EL (cell line): ENCODE measurements at places on chromosomes 6 and 20.

GRCh38 chr6:169776379-169776778, 25.0 kb downstream of the ERMARD start:
- DNase-seq: no peak

GRCh38 chr20:52457826-52458225, 266.2 kb upstream of the ZFP64 start:
- DNase-seq: no peak

DNA sequence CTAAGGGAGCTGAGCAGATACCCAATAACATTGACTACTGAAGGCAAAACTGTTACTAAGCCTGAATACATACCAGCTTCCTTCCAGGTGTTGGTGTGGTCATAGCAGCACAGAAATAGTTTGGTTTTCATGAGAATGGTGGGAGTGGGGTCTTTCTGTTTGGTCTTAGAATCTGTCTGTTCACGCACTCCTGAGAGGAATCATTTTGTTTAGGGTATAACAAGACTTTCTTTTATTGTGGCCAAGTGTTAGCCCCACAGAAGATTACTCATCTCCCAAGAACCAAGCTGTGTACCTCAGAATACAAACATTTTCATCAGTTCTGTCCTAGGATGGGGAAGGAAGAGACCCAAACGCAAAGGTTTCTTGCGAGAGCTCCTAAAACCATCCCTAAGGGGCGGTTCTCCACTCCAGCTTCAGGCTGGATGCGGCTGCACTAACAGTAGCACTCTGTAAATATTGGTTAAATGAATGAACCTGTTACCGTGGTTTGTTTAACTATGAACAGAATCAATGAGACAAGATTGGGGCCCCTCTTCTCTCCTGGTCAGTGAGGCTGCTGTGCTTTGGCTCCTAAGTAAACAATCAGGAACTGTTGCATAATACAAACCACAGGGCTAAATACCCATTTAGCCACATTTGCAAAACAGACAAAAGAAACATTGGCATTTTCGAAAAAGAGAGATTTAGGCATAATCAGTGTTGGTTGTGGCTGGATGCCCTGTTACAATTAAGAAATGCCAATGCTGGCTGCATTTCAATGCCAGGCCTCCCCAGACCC, 44.9 kb downstream of the SNAP25 start:
- DNase-seq: no peak

- no peak for DNase-seq
Observed at GRCh38 chr6:123171341-123172115, 175.5 kb downstream of the CLVS2 start.

GRCh38 chr20:10423735-10424134, 10.3 kb downstream of the MKKS start:
- DNase-seq: no peak

GRCh38 chr20:5039255-5039657, 37.9 kb upstream of the SLC23A2 start:
- DNase-seq: no peak

DNA sequence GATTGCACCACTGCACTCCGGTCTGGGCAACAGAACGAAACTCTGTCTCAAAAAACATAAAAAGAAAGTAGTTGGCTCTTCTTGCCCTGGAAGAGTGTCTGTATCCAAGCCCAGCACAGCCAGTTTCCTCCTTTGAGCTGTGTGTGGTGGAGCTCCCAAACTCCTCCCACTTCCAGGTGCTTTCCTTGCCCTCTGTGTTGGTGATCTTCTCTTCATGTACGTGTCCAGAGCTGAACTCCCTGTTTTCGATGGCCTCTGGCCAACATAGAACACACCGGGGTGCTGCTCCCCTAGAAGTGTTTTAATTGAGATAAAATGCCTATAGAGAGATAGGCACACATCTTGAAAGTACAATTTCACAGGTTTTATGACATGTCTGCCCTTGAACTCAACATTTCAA, 16.7 kb upstream of the SGK2 start:
- no peak for DNase-seq

DNA sequence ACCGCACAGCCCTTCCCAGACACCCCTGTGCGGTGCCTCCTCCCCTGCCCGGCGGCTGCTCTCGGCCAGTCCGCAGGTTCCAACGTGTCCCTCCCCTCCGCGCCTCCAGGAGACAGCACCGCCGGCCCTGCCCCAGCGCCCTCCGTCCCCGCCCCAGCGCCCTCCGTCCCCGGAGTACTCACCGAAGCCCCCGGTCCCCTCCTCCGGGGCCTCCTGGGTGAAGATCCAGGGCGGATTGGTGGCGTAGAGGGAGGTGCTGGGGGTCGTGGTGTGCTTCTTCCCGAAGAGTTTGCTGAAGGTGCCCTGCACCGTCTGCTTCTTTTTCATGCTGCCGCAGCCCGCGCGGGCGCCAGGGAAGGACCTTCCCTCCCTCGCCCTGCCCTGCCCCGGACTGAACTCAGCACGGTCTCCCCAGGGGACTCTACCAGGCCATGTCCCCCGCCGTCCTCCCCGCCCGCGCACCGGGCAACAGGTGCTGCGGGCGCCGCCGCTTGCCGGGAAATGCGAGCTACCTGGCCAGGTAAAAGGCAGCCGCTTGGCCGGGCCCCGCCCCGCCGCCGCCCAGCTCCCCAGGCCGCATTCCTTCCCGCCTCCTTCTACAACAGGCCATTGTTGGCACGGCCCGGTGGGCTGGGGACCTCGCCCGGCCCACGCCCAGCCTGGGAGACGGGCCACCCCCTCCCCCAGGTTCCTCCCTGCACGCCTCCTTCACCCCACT, at the start of gene C6orf132:
Gene C6orf132 (minus strand): TSS at position 503 of the 718 bp plus-strand sequence. CDS start 176 bp downstream, at position 327.
- DNase-seq: peak; percentile 41

- DNase-seq: no peak
Observed at GRCh38 chr6:53527249-53527765, 17.6 kb downstream of the GCLC start.

GRCh38 chr6:45961125-45961524, 54.5 kb downstream of the CLIC5 start:
- DNase-seq: no peak

DNA sequence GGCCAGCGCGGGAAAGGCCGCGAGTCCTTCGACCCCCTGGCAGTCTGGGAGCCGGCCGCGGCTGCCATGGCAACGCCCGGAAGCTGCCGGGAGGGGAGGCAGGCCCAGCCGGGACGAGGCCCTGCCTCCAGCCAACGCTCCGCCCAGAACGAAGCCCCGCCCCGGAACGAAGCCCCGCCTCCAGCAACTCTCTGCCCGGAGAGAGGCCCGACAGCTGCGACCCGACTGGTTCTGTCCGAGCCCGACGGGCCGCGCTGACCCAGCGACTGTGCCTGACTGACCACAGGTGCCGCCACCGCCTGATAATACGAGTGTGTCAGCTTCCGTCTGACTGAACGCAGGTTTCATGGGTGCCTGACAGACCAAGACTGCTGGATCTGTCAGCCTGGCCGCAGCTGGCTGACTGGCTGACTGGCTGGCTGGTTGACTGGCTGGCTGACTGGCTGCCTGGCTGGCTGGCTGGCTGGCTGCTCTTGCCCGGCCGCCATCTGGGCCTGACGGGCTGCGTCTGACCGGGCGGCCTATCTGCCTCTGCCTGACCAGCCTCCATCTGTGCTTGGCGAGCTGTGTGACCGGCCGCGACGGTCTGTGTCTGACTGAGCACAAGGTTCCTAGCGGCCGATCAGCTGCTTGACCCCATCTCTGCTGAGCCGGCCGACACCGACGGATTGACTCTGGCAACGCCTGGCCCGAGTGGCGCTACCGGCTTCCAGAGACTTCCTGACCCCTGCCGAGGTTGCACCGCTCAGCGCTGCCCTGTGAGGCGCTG, 89.7 kb upstream of the EPB41L1 start:
- peak; percentile 89 for DNase-seq

- DNase-seq: no peak
Observed at GRCh38 chr20:47561603-47562583, 60.2 kb downstream of the NCOA3 start.

DNA sequence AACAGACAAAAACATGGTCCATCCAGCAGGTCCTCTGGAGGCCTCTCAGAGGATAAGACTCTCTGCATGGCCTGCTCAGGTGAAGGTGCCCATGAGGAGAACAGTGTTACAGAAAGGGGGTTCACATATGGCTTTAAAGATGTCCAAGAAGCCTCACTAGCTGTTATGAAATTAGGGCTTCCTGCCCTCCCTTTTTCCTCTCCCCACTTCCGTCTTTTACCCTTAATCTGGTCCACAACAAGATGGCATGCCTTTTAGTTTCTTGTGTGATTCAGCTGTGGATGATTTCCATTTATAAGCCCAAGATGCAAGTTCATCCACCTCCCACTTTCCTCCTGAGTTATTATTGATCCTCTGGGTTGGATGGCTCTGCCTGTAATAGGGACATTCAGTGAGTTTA, 14.0 kb downstream of the GCNT2 start:
- DNase-seq: no peak

- no peak for DNase-seq
Observed at GRCh38 chr6:2529211-2529719, 221.5 kb downstream of the MYLK4 start.

DNA sequence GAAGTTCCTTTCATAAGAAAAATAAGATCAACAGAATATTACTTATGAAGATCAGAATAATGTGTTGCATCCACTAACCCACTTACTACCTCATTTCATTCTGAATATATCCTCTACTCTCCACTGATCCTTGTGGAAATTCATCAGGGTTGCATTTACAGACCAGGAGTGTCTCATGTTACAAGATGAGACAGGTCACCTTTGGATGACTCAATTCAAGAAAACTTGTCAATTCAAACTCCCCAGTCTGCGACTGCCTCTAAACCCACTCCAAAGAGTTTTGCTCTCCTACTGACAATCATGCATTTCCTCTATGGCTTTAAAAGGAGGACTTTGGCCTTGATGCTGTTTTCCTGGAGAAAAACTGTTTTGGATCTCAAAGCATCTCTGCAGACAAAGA, 68.4 kb downstream of the ID4 start:
- no peak for DNase-seq

DNA sequence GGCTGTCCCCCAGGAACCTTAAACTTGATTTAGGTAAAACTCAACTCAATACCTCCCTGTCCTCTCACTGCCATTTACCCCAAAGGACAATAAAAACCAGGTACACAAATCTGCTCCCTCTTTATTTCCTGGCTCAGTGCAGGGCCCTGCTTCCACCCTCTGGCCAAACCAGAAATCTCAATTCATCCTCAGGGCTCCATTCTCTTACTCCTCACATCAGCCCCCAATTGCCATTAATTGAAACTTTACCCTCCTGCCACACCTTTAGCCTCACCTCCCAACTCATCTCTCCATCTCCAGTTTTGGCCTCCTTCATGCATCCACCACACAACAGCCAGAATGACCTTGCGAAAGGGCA, 10.5 kb downstream of the ZBTB2 start:
- no peak for DNase-seq

DNA sequence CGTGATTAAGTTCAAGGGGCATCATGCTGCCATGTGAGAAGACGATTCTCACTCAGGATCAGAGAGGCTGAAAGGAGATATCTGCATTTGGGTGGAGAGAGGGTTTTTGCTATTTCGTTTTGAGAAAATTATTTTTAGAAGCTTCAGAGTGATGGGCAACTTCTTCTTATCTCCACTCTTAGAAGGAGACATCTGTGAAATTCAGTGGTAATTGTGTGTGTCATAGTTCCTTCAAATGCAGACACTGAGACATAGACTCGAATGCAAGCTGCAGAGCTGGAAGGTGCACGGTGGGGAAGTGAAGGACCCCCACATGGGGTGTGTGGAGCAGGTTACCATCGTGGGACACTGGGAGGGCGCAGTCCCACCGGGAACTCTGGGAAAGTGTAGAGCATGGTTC, 116.8 kb downstream of the PRND start:
- DNase-seq: no peak

- DNase-seq: peak; percentile 76
Observed at GRCh38 chr6:138590796-138591709, 91.8 kb upstream of the NHSL1 start.

DNA sequence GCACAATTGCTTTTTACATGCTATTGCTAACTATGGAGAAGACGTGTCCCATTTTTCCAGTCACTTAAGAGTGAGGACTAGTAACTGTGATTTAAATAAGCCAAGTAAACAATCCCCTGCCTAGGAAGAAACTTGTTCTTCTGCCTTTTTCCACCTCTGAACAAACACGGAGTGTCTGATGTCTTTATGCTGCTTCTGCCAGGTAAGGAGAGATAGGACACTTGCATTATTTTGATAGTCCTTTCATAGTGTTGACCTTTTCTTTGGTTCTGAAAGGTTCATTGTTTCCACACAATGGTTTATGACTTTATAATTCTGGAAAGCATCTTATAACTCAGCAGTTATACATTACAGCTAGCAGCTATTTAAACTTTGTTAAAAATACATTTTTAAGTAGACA, 8.4 kb downstream of the LRP11 start:
- DNase-seq: no peak

DNA sequence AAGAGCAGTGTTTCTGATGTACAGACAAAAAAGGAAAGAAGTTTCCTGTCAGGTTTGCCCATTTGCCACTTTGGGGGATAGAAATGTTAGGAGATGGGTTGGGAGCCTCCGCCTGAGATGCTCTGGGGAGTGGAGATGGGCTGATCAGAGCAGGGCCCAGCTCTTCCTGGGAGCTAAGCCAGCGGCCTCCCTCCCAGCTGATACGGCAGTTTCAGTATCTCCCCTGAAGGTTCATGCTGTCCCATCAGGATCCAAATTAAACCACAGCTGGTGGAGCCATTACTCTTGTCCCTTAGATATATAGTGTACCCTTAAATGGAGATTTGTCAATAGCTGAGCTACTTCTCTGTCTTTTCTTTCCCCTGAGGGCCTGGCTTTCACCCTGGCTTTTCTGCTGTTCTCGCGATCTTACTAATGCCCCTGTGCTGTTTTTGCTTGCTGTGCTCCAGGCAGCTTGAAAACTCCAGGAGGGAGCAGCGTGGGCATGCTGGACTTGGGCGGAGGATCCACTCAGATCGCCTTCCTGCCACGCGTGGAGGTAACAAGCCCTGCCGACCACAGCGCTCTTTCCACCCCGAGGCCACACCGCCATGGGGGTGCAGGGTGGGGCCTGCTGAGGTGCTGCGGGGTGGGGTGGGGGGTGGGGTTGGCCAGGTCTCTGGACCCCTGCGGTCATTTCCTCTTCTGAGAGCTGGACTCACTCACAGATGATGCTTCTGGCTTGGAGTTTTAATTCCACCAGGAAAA, 20.9 kb downstream of the ENTPD6 start:
- DNase-seq: no peak

DNA sequence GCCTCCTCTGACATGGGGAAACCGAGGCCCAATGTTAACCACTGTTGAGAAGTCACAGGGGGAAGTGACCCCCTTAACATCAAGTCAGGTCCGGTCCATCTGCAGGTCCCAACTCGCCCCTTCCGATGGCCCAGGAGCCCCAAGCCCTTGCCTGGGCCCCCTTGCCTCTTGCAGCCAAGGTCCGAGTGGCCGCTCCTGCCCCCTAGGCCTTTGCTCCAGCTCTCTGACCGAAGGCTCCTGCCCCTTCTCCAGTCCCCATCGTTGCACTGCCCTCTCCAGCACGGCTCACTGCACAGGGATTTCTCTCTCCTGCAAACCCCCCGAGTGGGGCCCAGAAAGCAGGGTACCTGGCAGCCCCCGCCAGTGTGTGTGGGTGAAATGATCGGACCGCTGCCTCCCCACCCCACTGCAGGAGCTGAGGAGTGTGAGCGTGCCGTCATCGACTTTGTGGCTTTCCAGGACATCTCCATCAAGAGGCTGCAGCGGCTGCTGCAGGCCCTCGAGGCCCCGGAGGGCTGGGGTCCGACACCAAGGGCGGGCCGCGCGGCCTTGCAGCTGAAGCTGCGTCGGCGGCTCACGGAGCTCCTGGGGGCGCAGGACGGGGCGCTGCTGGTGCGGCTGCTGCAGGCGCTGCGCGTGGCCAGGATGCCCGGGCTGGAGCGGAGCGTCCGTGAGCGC, 1.6 kb downstream of the TNFRSF6B start:
- no peak for DNase-seq
